Vagina (tissue), 2 donors: ENCODE measurements at places on chromosomes 3 and 15.

DNA sequence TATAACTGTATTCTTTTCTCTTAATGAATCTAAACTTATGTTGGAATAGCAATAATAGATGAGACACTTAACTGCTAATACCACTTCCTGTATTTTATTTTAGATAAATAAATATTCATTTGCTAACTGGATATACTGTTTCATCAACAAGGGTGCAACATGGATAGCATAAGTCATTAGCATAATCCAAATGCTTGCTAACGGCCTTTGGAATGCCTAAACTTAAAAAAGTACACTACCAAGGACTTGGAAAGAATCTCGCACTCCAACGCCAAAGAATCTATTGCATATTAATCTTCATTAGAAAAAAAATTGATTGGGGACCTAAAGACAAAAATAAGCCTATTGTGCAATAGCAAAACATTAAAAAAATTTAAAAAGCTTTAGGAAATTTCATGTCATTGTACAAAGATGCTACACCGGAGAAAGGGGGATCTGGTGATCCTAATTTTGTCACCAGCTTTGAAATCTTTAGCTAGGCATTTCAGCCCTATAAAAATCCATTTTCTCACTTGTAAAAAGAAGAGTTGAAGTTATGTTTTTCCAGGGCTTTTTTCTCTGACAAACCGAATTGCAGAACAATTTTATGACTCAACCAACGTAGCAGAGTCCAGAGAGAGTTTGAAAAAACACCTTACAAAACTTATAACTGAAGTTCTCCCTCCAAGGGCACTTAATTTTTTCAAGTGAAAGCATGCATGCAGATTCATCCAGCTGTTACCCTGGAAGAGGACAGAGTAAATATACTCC lies 4.1 kb downstream of the VGLL3 start:
- H3K4me3 ChIP-seq = no peak overlapping the region
- H3K27ac ChIP-seq = peak overlapping the region; percentile 14
- no peak for DNase-seq
- H3K4me1 ChIP-seq = peaks cover 14% of the 10 kb centered on the region
- H3K27me3 ChIP-seq = no peaks in the 10 kb centered on the region
- no peaks in the 10 kb centered on the region for H3K36me3 ChIP-seq

DNA sequence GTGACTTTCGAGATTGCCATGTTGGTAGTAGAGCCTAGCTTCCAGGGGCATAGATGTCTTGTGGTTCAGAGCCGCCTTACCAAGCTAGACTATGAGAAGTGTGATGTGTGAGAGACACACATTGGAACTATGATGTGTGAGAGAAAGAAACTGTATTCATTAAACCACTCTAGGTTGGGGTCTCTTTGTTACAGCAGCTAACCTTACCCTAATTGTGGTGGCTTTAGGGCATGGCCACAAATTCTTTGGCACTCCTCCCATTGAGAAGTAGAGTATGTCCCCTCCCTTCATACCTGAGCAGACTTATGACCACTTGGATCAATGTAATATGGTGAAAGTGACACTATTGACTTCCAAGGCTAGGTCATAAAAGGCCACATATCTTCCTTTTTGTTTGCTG lies 35.3 kb upstream of the CDV3 start:
- no peaks in the 10 kb centered on the region for H3K36me3 ChIP-seq
- H3K27ac ChIP-seq = no peak overlapping the region
- no peaks in the 10 kb centered on the region for H3K27me3 ChIP-seq
- DNase-seq = no peak

GRCh38 chr3:79063624-79064023 lies 704.2 kb downstream of the ROBO1 start:
- H3K4me3 ChIP-seq = no peak overlapping the region
- H3K27ac ChIP-seq = no peak overlapping the region
- H3K36me3 ChIP-seq = no peaks in the 10 kb centered on the region

DNA sequence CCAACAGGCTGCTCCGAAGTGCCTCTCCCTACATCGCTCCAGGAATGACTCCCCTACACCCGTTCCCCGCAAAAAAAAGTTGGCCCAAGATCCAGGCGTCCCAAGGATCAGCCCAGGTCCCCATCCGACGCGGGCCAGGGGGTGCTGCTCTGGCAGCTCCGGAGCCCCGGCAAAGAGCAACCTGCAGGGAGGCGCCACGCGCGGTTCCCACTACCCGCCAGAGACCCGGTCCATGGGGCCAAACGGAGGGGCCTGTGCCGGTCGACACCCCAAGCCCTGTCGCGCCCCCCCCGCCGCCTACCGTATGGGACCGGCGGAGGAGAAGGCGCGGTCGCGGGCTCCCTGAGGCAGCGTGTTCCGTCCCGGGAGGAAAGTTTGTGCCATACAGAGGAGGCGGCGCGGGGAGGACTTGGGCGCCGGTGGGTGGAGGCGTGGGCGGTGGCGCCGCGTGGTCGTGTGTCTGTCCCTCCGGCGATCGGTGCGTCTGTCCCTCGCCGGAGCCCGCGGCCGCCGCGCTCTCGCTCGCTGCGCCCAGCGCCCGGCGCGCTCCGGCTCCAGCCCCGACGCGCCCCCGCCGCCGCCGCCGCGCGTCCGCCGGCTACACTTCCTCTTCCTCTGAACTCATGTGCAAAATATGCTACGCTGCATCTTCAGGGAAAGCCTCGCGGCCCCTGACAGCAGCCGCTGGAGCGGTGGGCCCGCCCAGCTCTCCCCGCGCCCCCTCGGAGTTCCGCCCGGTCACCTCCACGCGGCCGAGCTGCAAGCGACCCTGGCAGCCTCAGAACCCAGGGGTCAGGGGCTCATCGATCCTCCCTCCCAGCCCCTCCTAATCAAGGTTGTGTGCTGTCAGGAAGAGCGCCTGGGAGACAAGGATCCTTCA lies at the start of gene RFTN1:
RFTN1 (minus strand) TSS at position 559 of the 880 bp plus-strand sequence. CDS start 19,830 bp downstream, outside the sequence.
- no peaks in the 10 kb centered on the region for H3K27me3 ChIP-seq
- H3K4me1 ChIP-seq = peaks cover 33% of the 10 kb centered on the region
- DNase-seq = no peak
- H3K27ac ChIP-seq = peak within 1 kb of the TSS; percentile 77
- H3K36me3 ChIP-seq = no peaks in the 10 kb centered on the region
- peak within 1 kb of the TSS; percentile 77 for H3K4me3 ChIP-seq

GRCh38 chr3:176087066-176087697 lies 1110.1 kb downstream of the TBL1XR1 start:
- H3K4me1 ChIP-seq = no peaks in the 10 kb centered on the region
- H3K27me3 ChIP-seq = no peaks in the 10 kb centered on the region
- no peak overlapping the region for H3K27ac ChIP-seq
- no peaks in the 10 kb centered on the region for H3K36me3 ChIP-seq
- no peak for DNase-seq

- H3K27me3 ChIP-seq = no peaks in the 10 kb centered on the region
- H3K36me3 ChIP-seq = no peaks in the 10 kb centered on the region
- no peak overlapping the region for H3K27ac ChIP-seq
- no peak for DNase-seq
- H3K4me3 ChIP-seq = no peak overlapping the region
These were observed 27.0 kb downstream of the NDUFB4 start for GRCh38 chr3:120622870-120623726.

- no peak overlapping the region for H3K4me3 ChIP-seq
- H3K27ac ChIP-seq = no peak overlapping the region
- DNase-seq = no peak
- H3K36me3 ChIP-seq = no peaks in the 10 kb centered on the region
- no peaks in the 10 kb centered on the region for H3K27me3 ChIP-seq
These were observed 81.5 kb upstream of the NTRK3 start for GRCh38 chr15:88337993-88338392.

DNA sequence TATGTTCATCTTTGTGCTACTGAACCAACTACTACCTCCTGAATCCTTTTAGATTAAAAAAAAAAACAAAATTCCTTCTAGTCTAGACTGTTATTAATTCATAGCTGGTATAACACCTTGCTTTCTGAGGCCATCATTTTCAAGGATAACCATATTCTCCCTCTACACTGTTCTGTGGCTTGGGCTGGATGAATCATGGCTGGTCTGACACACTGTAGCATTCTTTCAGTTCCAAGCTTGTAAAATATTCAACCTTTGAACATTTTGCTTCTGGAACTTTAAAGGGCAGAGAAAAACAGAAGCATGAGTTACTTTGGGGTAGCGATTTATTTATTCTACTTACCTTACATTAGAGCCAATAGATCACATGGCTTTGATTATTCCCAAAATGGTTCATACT lies 7.6 kb downstream of the HSPBAP1 start:
- no peak for DNase-seq
- H3K4me1 ChIP-seq = no peaks in the 10 kb centered on the region
- no peak overlapping the region for H3K4me3 ChIP-seq

DNA sequence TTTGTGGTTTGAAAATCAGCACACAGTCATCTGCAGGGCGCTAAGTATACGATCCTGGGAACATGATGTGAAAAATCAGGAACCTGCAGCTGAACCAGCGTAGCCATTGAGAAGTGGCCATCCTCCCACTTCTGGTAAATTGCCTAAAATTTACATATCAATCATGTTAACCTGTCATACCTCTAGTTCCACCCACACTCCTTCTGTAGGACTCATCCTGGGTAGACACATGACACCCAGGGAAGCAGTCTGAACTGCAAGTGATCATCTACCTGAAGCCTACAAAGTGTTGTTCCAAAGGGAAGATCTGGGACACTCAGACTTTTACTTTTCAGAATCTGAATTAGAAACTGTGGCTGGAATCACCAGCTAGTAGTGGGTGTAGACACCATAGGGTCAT lies 5.5 kb upstream of the PSMD6 start:
- H3K4me1 ChIP-seq = peaks cover 23% of the 10 kb centered on the region
- no peaks in the 10 kb centered on the region for H3K36me3 ChIP-seq
- H3K27ac ChIP-seq = no peak overlapping the region

DNA sequence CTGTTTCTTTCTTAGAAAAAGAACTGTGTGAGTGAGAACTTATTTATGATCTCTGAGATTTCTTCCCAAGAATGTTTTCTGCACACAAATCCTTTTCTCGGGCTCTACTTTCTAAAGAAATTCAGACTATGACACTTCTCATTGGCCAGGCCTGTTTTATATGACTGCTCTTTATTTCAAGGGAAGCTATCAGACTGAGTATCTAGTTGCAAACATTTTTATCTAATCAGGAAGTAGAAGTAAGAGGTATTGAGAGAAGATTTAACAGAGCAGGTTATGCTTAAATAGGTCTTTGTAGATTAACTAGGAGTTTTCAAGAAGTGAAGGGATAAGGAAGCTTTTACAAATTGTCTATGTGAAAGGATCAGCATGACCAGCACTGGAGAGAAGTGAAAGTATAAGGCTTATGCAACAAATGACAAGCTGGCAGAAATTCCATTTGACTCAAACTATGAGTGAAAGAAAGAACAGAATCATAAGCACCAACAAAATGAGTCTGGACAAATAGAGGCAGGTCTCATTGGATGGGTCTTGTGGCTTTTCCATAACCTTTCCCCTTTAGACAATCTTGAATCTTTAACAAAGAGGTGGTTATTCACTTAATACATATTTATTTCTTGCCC lies 71.9 kb upstream of the CHL1 start:
- no peaks in the 10 kb centered on the region for H3K27me3 ChIP-seq
- no peak overlapping the region for H3K27ac ChIP-seq
- H3K4me3 ChIP-seq = no peak overlapping the region
- no peaks in the 10 kb centered on the region for H3K4me1 ChIP-seq
- DNase-seq = no peak

DNA sequence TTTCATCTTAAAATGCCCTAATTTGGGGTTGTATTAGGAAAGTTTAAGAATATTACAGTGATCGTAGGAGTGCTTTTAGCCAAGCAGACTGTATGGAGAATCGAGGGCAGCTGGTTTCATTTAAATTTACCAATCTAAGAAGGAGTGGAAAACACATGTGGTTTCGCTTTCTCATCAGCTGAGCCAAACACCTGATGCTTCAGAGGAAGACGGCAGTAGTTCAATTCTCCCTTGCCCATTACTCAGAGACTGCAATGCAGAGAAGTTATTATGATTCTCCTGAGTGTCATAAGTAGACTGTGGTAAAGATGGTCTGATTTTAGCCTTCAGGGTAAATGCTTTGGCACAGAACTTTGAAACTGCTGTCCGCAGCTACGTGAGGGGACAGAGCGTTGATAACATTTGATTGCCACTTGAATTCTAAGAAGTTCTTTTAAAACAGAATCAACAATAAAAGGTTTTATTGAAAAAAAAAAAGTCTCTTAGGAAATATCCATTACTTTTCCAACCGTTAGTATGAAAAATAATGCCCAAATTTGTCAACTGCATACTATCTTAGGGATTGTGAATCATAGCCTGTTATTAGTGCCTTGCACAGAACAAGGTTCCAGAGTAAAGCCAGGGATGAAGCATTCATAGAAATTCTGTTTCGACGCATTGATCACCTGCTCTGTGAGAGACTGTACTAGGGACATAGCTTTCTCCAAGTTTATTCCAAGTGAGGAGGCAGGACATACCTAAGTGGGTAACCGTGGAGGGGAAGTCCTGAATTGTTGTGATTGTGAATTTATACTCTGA lies 25.6 kb downstream of the LYSMD4 start:
- no peaks in the 10 kb centered on the region for H3K27me3 ChIP-seq
- H3K27ac ChIP-seq = peak overlapping the region; percentile 49
- H3K4me3 ChIP-seq = no peak overlapping the region
- no peak for DNase-seq

- no peaks in the 10 kb centered on the region for H3K36me3 ChIP-seq
- H3K27ac ChIP-seq = no peak overlapping the region
- no peaks in the 10 kb centered on the region for H3K27me3 ChIP-seq
- H3K4me1 ChIP-seq = peaks cover 2% of the 10 kb centered on the region
- H3K4me3 ChIP-seq = no peak overlapping the region
These were observed 65.8 kb downstream of the CTNNB1 start for GRCh38 chr3:41265011-41265545.

- H3K4me1 ChIP-seq = peaks cover 27% of the 10 kb centered on the region
- no peaks in the 10 kb centered on the region for H3K27me3 ChIP-seq
- no peaks in the 10 kb centered on the region for H3K36me3 ChIP-seq
- DNase-seq = no peak
- H3K27ac ChIP-seq = no peak overlapping the region
These were observed 20.8 kb downstream of the DPH3 start for GRCh38 chr3:16243706-16244490.

GRCh38 chr15:44810237-44810636 lies 73.9 kb downstream of the TRIM69 start:
- no peak overlapping the region for H3K27ac ChIP-seq
- no peak overlapping the region for H3K4me3 ChIP-seq
- H3K4me1 ChIP-seq = no peaks in the 10 kb centered on the region
- H3K27me3 ChIP-seq = no peaks in the 10 kb centered on the region
- DNase-seq = no peak

- no peak overlapping the region for H3K27ac ChIP-seq
- no peaks in the 10 kb centered on the region for H3K4me1 ChIP-seq
- no peak for DNase-seq
- H3K36me3 ChIP-seq = no peaks in the 10 kb centered on the region
- H3K27me3 ChIP-seq = no peaks in the 10 kb centered on the region
- no peak overlapping the region for H3K4me3 ChIP-seq
These were observed 57.3 kb upstream of the PRTG start for GRCh38 chr15:55800216-55800615.

- H3K27ac ChIP-seq = no peak overlapping the region
- no peak overlapping the region for H3K4me3 ChIP-seq
- no peaks in the 10 kb centered on the region for H3K27me3 ChIP-seq
These were observed 59.9 kb upstream of the CHRM5 start for GRCh38 chr15:33908406-33908805.

- no peak overlapping the region for H3K27ac ChIP-seq
- H3K27me3 ChIP-seq = no peaks in the 10 kb centered on the region
- no peak overlapping the region for H3K4me3 ChIP-seq
- no peak for DNase-seq
- no peaks in the 10 kb centered on the region for H3K36me3 ChIP-seq
These were observed 7.6 kb upstream of the KLF15 start for GRCh38 chr3:126364731-126365301.

- H3K27me3 ChIP-seq = no peaks in the 10 kb centered on the region
- DNase-seq = peak; percentile 80
- no peak overlapping the region for H3K27ac ChIP-seq
- H3K4me3 ChIP-seq = no peak overlapping the region
- no peaks in the 10 kb centered on the region for H3K36me3 ChIP-seq
- peaks cover 16% of the 10 kb centered on the region for H3K4me1 ChIP-seq
These were observed 3.2 kb upstream of the LSG1 start for GRCh38 chr3:194675081-194675640.
